Bone marrow (tissue), 2 donors: ENCODE measurements at places on chromosomes 5 and 9.

DNA sequence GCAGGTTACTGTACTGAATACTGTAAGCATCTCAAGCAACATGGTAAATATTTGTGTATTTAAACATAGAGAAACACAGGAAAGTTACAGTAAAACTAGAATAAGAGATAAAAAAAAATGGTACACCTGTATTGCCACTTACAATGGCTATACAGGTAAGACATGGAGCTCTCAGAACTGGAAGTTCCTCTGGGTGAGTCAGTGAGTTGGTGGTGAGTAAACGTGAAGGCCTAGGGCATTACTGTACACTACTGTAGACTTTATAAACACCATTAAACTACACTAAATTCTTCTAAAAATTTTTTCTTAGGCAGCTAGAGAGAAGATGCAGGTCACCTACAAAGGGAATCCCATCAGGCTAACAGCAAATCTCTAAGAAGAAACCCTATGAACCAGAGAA is 872.9 kb downstream of the TAF11L14 start:
- DNase-seq, result no peak

DNA sequence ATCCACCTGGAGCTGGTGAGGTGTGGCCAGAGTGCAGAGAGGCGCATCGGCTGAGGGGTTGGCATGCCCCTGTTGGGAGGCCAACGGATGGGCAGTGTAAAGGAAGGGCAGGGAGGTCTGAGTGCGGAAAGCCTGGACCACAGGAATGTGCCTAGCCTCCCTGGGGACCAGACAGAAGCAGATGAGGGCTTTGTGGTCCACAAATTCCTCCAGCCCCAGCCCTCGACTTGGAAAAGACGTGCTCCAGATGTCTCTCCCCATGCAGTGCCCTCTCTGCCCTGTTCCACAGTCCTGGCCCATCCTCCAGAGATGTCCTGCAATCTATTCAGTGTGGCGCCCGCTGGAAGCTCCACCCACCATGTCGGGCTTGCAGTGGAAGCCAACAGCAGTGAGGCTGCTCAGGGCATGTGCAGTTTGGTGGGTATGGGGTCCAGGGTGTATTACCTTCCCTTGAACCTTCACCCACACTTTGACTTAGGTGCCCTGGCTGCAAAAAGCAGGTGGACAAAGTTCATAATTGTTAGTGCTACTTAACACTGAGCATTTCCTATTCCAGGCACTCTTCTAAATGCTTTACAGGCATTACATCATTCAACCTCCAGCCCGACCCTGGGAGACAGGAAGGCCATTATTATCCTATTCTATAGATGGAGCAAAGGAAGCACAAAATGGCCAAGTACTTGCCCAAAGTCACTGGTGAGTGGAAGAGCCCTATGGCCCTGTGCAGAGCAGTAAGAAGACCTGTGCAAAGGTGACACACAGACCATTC is 120.2 kb upstream of the SLC25A48 start:
- no peak for DNase-seq

- DNase-seq, result no peak
These were observed 233.2 kb upstream of the RASEF start for GRCh38 chr9:83296123-83296522.

- DNase-seq, result no peak
These were observed 126.7 kb downstream of the FOXD1 start for GRCh38 chr5:73321757-73322436.

DNA sequence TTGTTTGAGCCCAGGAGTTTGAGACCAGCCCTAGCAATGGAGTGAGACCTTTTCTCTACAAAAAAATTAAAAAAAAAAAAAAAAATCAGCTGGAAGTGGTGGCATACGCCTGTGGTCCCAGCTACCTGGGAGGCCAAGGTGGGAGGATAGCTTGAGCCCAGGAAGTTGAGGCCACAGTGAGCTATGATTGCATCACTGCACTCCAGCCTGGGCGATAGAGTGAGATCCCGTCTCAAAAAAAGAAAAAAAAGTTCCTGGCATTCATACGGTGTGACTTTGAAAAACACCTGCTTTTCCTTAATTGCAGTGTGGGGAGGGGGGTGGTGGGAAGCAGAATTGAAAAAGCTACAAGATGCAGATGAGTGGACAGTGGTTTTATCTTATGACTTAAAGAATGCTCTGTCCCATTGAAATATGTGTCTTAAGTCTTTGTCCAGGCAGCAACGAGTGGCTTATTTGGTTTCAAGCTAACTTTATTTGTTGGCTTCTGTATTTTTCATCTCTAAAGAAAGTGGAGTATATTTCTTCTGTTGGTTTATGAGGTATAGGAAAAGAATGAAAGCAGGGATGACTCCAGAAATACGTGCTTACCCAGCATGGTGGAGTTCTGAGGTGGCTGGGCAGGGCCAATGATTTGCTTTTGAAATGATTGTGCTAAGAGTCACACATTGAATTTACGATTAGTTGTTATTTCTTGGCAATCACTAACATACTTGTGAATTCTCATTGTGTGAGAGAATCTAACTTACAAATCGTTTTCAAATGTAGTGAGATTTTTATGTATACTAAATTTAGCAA is 27.8 kb downstream of the ROPN1L start:
- DNase-seq, result no peak

DNA sequence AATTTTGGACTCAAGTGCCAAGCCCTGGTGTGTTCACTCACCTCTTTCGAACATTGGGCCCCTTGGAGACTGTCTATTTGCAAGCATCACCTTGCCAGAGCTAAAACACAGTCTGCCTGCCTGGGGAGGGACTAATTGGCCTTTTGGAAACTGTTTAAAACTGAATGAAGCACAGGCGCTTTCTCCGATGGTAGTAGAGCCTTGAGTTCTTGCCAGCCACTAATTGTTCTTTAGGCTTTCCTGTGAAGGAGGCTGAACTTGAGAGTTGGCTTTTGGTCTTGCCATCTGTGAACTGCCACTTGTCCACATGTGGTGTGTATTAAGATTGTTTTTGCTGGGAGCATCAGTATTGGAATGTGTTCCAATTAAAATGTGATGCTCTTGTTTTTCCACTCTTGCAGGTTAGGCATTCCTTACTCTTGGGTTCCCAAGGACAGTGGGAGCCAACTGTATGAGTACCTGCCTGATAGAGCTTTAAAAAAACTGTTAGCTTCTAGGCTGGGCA is 26.0 kb downstream of the GARNL3 start:
- DNase-seq, result no peak

DNA sequence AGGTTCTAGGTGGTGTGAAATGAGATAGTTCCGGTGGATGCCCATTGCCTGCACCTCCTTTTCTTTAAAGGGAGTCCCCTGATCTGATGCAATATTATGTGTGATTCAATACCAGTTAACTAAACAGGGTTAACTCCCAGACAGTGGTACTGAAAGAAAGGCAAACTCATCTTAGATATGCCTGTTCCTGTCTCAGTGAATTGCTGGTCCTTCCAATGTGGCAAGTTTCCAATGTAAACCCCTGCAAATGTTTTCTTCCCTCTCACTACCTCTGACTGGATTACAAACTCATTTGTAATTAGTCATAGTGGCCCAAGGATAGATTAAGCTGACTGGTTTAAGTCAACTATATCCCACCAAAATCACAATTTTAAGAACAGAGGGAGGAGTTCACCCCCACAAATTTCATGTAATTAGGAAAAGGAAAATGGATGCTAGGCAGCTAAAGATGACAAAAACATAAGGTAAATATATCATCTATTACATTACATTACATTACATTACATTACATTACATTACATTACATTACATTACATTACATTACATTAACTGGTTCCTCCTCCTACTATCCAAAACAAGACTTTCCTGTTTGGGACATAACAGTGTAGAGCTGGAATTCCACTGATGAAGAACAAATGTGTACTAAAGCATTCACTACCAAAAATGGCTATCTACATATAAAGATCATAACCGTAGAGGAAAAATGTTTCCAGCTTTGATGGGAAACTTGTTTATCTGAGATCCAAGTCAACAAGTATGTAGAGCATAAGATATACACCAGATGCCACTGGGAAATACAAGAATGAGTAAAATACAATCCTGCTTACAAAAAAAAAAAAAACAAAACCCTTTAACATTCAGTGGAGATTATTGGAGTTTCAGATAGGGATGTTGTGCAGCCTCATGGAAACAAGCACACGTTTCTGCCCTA is 121.5 kb upstream of the SNX2 start:
- no peak for DNase-seq

DNA sequence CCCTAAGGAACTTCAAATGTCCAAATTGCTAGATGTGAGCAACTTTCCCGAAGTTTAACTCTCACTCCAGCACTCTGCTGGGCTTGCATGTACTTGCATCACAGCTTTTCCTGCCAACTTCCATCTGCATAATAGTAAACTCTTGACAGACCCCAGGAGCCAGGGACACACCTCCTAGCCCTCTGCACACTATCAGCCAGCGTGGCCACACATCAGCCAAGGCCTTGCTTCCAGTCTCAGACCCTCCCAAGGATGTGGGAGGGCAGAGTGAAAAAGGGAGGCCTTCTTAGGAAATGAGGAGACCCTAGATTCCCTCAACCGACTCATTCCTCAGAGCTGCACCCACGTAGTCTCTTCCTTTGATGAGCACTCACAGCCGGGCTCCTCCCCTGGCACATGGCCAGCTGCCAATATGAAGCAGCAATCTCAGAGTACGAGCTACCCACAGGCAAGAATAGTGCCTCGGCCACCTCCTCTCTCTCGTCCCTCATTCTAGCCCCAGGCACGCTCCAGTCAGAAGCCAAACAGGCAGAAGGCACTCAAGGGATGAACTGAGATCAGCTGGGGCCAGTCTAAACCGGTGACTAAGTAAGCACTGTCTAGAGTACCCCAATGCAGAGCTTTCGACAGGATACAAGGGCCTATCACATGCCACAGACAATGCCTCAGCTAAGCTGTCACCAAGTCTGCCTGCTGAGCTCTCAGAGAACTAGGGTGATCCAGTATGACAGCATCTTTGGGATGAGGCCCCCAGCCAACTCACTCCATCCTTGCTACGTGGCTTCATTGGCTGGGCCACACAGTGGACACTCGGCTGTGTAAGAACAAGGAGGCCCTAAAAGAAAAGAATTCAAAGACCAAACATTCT is 2.3 kb downstream of the P4HA2 start:
- DNase-seq, result no peak

DNA sequence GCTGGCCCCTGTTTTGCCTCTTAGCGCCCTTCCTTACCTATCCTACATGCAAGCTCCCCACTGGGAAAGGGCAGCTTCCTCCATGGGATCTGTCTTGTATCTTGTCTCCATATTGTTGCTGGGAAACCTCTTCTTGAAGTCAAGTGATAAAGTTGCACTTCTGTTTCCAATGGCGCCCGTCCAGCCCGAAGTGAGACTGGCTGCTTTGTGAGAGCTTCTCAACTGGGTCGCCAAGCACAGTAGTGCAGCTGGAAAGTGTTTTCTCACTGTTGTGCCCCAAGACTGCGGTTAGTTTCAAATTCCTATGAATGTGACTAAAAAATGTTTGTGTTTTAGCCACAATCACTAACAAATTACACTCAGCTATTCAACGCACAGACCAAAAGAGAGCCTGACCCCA is 506.6 kb upstream of the MPDZ start:
- DNase-seq, result no peak

GRCh38 chr5:66666778-66667177 is 70.6 kb downstream of the MAST4 start:
- DNase-seq, result no peak

GRCh38 chr9:99181621-99182020 is 40.1 kb downstream of the ALG2 start:
- DNase-seq, result no peak

DNA sequence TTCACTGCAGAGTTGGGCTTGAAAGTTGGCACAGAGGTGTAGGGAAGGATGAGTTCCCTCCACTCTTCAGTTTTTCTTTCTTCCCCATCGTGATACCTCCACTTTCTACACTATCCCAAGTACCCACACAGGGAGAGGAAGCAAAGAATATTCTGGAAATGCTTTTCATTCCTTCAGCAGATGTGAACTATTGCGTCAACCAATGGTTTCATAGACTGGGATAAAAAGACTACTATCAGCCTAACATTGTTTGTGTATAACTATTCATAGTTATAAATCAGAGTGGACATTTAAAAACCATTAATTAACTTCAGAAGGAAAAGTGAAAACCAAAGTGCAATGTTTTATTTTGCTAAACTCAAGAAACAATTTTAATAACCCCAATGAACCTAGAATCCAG is 63.6 kb upstream of the MAMDC2 start:
- no peak for DNase-seq

DNA sequence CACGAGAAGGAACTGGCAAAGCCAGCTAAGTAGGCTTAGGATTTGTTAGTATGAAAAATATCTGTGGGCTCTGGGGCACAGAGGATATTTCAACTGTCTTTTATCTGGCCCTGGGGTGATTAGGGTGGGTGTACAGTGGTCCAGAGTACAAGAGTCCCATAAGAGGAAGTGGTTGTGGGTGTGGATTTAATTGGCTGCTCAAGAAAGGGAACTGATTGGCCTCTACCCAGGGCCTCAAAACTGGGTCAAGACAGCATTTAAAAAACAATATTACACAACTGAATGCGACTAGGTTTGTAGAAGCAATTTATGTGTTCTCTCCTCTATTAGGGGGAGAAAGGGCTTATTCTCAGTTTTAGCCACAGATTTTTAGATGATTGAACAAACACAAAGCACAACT is 1353.4 kb upstream of the WWC1 start:
- no peak for DNase-seq

- no peak for DNase-seq
These were observed 356.0 kb downstream of the DMAC1 start for GRCh38 chr9:7443541-7443940.

DNA sequence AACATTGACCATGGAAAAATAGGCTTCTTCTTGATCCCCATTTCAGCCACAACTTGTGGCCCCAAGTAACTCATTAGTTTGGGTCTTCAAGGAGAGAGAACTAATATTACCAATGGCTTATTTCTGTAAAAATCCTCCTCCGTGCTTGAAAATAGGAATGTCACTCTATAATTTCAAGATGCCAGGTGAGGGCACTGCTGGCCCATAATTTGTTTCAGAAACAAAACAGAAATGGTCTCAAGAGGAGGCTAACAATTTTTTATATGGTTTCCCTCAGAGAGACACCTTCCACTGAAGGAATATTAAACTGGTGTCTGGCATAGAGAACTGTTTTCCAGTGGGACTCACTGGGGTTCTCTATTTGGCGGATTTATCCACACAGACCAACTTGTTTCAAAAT is 437.0 kb upstream of the TRPC7 start:
- no peak for DNase-seq

GRCh38 chr5:72878854-72879253 is 62.4 kb downstream of the TNPO1 start:
- no peak for DNase-seq

DNA sequence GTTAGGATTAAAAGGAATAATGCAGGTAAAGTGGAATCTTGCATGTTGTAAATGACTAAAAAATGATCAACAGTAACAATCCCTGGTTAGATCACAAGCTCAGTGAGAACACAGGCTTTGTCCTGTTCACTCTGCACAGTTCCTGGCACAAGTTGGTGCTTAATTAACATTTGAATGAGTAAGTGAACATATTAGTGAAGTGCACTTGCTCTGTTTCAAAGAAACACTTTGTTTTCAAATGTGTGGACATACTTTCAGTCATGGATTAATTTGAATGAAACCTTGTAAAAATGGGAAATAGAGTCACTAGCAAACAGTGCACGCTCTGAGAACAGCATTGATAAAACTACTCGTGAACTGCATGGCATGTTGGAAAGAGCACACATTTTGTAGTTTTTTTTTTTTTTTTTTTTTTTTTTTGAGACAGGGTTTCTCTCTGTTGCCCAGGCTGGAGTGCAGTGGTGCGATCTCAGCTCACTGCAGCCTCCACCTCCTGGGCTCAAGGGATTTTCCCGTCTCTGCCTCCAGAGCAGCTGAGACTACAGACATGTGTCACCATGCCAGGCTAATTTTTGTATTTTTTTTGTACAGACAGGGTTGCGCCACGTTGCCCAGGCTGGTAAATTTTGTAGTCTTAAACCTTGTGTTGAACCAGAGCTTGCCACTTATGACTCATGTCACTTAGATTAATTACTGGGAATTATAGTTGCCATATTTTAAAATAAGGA is 159.9 kb downstream of the LURAP1L start:
- DNase-seq, result no peak
